Gastrocnemius medialis (tissue), 4 donors: ENCODE measurements at places on chromosomes 7 and 10.

DNA sequence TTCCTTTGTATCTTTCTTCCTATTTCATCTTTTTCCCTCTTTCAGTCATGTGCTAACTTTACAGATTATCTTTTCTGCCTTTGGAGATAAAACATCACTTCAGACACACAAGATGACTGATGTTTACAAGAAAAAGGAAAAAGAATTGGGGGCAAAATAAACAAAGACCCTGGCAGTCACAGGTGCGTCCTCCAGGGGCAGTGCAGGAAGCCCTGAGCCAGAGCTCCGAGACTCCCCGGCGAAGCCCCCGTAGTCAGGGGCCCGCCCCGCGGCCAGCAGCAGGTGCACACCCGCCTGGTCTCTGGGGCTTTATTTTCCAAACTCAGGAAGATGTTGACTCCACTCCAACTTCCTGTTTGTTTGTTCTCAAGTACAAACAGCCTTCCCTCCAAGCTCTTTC is 10.2 kb downstream of the STK32C start:
- no peak overlapping the region for H3K27ac ChIP-seq
- DNase-seq, result no peak
- H3K27me3 ChIP-seq, result peaks cover 3% of the 10 kb centered on the region

GRCh38 chr10:71290806-71291527 is 28.1 kb upstream of the SLC29A3 start:
- H3K27me3 ChIP-seq, result no peaks in the 10 kb centered on the region
- no peak overlapping the region for H3K27ac ChIP-seq

DNA sequence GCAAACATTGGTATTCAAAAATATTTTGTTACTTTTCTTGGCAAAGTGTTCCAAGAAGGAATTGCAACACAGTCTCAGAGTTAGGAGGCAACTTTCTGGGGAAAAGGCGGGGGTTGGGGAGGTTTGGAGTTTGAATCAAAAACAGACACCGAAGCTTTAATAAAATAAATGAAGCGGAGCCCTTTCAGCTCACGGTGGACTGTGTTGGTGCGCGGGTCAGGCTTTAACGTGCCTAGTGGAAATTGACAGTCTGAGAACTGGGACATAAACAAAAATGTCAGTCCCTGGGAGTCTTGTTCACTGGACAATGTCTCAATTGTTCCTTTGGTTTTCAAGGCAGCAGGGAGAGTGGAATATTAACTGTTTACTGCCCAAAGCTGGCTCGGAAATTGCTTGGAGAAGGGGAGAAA is 109.3 kb downstream of the TCF7L2 start:
- DNase-seq, result no peak
- H3K27ac ChIP-seq, result peak overlapping the region; percentile 69
- H3K4me3 ChIP-seq, result peak overlapping the region; percentile 11
- H3K36me3 ChIP-seq, result no peaks in the 10 kb centered on the region
- peaks cover 30% of the 10 kb centered on the region for H3K4me1 ChIP-seq

GRCh38 chr7:117993377-117994003 is 120.2 kb upstream of the CTTNBP2 start:
- no peak overlapping the region for H3K4me3 ChIP-seq
- H3K36me3 ChIP-seq, result no peaks in the 10 kb centered on the region
- no peak for DNase-seq
- no peak overlapping the region for H3K27ac ChIP-seq
- H3K4me1 ChIP-seq, result no peaks in the 10 kb centered on the region

DNA sequence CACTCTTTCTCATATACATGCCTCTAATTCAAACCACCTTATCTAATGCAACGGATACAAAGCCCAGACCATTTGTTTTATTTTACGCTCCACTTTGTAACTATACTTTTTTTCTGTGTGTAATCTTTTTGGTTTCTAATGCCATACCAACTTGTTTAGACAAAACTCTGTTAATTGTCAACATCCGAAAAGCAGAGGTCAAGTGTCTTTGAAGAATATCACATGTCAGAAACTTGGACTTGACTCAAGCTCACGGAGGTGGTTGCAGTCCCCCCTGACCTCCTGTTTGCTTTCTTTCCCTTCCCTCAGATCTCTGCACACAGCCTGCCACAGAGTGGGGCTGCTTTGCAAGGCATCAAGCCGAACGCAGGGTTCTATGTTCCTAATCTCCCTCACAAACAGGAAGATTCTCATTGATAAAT is 698.9 kb downstream of the PARD3 start:
- peak overlapping the region; percentile 11 for H3K4me3 ChIP-seq
- DNase-seq, result no peak
- H3K27ac ChIP-seq, result no peak overlapping the region

GRCh38 chr10:128536259-128536658 is 410.0 kb upstream of the MKI67 start:
- peaks cover 3% of the 10 kb centered on the region for H3K4me1 ChIP-seq
- DNase-seq, result no peak

DNA sequence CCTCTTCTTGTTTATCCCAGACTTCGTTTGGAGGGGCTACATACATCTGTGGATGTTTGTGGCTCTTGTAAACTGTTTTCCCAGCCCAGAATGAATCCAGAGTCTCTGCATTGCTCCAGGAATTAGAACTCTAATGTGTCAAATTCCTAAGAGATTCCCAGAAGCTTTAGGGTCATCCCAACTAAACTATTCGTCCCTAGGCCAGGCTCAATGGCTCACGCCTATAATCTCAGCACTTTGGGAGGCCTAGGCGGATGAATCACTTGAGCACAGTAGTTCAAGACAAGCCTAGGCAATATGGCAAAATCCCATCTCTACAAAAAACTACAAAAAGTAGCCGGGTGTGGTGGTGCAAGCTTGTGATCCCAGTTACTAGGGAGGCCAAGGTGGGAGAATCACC is 28.5 kb downstream of the ARHGAP19 start:
- no peaks in the 10 kb centered on the region for H3K36me3 ChIP-seq
- no peak for DNase-seq
- H3K4me3 ChIP-seq, result no peak overlapping the region
- H3K27ac ChIP-seq, result no peak overlapping the region
- no peaks in the 10 kb centered on the region for H3K27me3 ChIP-seq

DNA sequence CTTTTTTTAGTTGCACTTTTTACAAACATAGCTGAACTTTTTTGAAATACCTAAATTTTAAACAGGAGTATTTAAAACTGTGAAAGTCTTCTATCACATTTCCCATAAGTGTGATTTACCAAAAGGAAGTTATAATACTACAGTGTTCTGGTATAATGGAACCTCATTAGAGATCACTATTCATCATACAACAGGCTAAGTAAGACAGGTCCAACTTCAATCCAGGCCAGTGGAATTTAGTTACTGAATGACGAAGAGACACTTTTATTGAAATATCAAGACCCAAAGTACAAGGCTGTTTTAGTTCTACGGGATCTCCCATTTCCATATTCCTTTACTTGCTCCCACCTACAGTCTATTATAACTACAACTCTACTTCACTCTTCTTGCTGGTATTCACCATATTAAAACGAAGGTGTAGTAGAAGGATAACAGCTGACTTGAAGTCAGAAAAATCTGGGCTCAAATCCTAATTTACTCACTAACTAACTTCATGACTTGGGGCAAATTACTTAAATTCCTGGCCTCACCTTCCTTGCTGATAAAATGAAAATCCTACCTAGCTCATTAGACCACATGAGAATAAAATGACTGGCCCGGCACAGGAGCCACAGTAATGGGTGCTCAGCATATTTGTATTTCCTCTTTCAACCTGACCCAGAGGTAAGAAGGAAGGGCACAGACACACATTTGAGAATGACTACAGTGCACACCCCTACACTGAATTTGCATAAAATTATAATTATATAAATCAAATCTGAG is 21.6 kb downstream of the GPAM start:
- no peak for DNase-seq
- no peaks in the 10 kb centered on the region for H3K27me3 ChIP-seq
- H3K4me3 ChIP-seq, result no peak overlapping the region
- H3K4me1 ChIP-seq, result no peaks in the 10 kb centered on the region
- H3K27ac ChIP-seq, result no peak overlapping the region

- DNase-seq, result no peak
- H3K27ac ChIP-seq, result no peak overlapping the region
- H3K36me3 ChIP-seq, result no peaks in the 10 kb centered on the region
- no peaks in the 10 kb centered on the region for H3K27me3 ChIP-seq
- peaks cover under 1% of the 10 kb centered on the region for H3K4me1 ChIP-seq
These were observed 3.9 kb upstream of the FAS start for GRCh38 chr10:88986549-88987242.

DNA sequence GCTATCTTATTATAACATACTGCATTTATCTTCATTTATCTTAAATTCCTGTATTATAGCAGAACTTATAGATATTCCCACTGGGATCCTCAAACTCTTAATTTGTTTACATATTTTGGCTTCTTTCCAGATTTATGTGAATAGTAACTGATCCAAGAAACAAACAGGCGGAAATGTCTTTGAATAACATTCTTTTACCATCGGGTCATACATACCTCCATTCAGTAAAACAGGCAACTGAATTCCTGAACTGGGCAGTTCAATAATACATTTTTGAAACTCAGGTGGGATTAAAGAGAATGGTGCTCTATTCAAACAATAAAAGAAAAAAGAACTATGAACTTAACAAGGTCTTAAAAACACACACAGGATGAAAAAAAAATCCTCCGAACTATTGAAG is 337.4 kb downstream of the CRPPA start:
- H3K4me3 ChIP-seq, result no peak overlapping the region
- H3K27ac ChIP-seq, result no peak overlapping the region
- H3K27me3 ChIP-seq, result no peaks in the 10 kb centered on the region
- no peaks in the 10 kb centered on the region for H3K36me3 ChIP-seq
- DNase-seq, result no peak
- no peaks in the 10 kb centered on the region for H3K4me1 ChIP-seq

GRCh38 chr10:58898854-58899573 is 277.4 kb upstream of the PHYHIPL start:
- H3K36me3 ChIP-seq, result no peaks in the 10 kb centered on the region
- H3K4me1 ChIP-seq, result no peaks in the 10 kb centered on the region
- DNase-seq, result no peak
- no peaks in the 10 kb centered on the region for H3K27me3 ChIP-seq
- H3K4me3 ChIP-seq, result no peak overlapping the region

DNA sequence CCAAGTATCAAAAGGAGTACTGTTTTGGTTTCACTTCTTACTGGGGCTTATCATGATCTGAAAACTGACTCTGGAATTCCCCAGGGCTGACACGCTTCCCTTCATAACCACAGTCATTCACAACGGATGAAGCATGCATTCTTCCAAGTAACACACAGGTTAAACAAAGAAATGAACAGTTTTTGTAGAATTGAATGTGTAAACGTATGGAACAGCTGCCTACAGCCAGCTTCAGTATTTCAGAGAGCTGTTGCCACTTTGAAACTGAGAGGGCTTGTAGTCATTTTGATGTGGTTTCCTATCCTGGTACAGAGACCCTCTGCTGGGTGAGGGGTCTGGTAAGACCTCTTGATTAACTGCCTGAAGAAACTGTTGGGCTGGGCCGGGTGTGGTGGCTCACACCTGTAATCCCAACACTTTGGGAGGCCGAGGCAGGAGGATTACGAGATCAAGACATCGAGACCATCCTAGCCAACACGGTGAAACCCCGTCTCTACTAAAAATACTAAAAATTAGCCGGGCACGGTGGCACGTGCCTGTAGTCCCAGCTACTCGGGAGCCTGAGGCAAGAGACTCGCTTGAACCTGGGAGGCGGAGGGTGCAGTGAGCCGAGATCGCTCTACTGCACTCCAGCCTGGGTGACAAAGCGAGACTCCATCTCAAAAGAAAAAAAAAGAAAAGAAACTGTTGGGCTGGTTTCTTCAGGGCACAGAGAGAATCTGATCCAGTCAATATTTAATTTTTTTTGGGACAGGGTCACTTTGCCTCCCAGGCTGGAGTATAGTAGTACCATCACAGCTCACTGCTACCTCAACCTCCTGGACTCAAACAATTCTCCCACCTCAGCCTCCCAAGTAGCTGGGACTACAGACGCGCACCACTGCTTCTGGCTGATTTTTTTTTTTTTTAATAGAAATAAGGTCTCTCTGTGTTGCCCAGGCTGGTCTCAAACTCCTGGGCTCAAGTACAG is 4.7 kb downstream of the NFE2L3 start:
- H3K4me1 ChIP-seq, result no peaks in the 10 kb centered on the region
- H3K27ac ChIP-seq, result no peak overlapping the region
- H3K4me3 ChIP-seq, result no peak overlapping the region
- H3K36me3 ChIP-seq, result no peaks in the 10 kb centered on the region
- H3K27me3 ChIP-seq, result peaks cover 30% of the 10 kb centered on the region
- DNase-seq, result no peak

- no peaks in the 10 kb centered on the region for H3K36me3 ChIP-seq
- H3K4me1 ChIP-seq, result peaks cover 12% of the 10 kb centered on the region
- peak overlapping the region; percentile 90 for H3K27ac ChIP-seq
- H3K27me3 ChIP-seq, result no peaks in the 10 kb centered on the region
- H3K4me3 ChIP-seq, result no peak overlapping the region
These were observed 152.1 kb upstream of the LYZL2 start for GRCh38 chr10:30781670-30782121.

DNA sequence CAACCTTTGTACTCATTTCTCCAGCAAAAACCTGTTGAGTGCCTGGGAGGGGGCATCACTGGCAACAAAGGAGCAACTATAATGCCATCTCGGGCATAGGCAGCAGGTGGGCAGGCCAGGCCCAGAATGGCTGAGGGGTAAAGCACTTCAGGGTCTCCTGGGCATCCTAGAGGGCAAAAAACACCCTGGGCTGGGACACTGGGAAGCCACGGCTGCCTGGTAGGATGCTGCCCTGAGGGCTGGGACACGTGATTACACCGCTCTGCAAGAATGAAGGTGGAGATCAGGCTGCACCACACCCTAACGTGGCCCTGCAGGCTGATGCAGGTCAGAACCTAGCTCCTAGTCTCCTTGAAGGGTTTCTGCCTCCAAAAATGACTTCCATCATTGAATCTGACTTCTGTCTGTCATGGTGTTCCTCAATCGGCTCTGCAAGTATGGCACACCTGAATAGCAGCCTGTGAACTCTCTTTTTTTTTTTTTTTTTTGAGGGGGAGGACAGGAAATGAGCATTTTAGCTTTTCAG is 4.5 kb upstream of the TRAPPC14 start:
- H3K36me3 ChIP-seq, result no peaks in the 10 kb centered on the region
- H3K27me3 ChIP-seq, result peaks cover 8% of the 10 kb centered on the region
- peaks cover 8% of the 10 kb centered on the region for H3K4me1 ChIP-seq
- no peak for DNase-seq
- H3K27ac ChIP-seq, result no peak overlapping the region

DNA sequence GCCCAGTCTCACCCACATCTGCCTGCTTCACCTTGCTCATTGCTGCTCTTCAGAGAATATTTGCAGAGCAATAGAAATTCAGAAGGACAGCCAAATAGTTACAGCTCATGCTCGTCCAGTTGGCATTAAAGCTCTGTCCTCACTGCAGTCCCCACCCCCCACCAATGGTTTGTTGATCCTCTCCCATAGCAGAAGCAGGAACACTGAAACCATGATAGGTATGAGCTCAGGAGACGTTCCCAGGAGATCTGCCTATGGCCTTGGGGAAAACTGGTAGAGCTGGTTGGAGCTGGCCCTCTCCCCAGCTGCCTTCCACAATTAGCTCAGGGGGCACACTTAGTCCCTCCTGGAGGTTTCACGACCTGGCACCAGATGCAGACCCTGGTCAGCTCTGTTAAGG is 68.6 kb upstream of the KMT2C start:
- H3K36me3 ChIP-seq, result no peaks in the 10 kb centered on the region
- H3K4me1 ChIP-seq, result no peaks in the 10 kb centered on the region
- H3K4me3 ChIP-seq, result no peak overlapping the region
- no peak for DNase-seq
- no peaks in the 10 kb centered on the region for H3K27me3 ChIP-seq
- H3K27ac ChIP-seq, result no peak overlapping the region

GRCh38 chr10:71687077-71687476 is 32.5 kb downstream of the C10orf105 start:
- H3K27ac ChIP-seq, result no peak overlapping the region
- no peaks in the 10 kb centered on the region for H3K27me3 ChIP-seq
- H3K36me3 ChIP-seq, result no peaks in the 10 kb centered on the region
- H3K4me1 ChIP-seq, result no peaks in the 10 kb centered on the region
